ENCODE measurements at places on chromosomes 5 and 9.
A peak's percentile ranks its signal among the peaks of the same experiment; 100 is the strongest.

- DNase-seq, result no peak
Measured at GRCh38 chr5:102589661-102590060, 90.9 kb upstream of the SLCO6A1 start.

GRCh38 chr9:127055745-127056402 lies 66.6 kb downstream of the ANGPTL2 start:
- no peak for DNase-seq

DNA sequence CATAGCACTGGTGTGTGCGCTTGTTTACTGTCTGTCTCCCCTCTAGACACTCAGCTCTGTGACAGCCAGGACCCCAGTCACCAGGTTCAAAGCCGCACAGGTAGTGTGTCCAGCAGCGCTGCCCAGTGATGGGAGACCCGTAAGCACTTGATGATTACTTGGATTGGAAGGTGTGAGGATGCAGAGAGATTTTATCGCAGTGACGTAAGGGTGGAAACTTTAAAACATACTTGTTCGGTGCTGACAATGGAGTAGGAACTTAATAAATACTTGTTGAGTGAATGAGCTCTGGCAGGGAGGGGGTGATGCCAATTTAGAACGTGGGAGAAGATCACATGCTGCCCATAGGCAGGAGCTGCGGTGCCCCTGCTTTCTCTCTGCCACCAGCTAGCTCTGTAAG lies 99.2 kb upstream of the PITX1 start:
- no peak for DNase-seq

GRCh38 chr5:62886603-62887315 lies 308.1 kb downstream of the LRRC70 start:
- DNase-seq, result no peak

- no peak for DNase-seq
Measured at GRCh38 chr9:134571326-134571931, 70.2 kb upstream of the COL5A1 start.

DNA sequence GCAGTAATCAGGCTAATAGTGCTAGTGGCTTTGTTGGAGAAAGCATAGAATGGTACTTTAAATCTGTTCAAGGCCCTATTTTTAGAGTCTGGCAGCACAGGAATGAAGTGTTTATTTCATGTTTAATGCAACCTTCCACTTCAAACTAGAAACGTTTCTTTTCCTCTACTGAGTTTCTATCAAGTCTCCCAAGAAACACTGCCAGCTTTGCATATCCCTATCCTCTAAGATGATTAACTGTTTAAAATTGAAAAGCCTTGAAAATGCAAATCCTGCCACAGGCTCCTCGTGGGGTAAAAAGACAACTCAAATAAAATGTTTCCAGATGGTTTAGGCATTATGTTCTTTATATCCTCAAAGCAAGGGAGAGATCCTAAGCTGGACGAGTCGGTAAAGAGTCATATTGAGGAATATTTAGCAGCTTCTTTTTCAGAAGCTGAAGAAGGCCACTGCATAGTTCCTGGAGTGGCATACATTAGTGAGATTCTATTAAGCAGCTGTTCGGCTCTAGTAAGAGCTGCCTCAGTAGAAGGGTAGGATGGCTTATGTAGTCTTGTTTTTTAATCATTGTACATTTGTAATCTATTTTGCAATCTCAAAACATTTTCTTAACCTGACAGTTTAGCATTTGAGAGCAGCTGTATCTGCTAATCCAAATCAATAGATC lies 251.2 kb downstream of the CHSY3 start:
- no peak for DNase-seq

- no peak for DNase-seq
Measured at GRCh38 chr9:127446713-127447415, 4.3 kb downstream of the RPL12 start.

- DNase-seq, result no peak
Measured at GRCh38 chr5:142114687-142115086, 6.1 kb downstream of the NDFIP1 start.

DNA sequence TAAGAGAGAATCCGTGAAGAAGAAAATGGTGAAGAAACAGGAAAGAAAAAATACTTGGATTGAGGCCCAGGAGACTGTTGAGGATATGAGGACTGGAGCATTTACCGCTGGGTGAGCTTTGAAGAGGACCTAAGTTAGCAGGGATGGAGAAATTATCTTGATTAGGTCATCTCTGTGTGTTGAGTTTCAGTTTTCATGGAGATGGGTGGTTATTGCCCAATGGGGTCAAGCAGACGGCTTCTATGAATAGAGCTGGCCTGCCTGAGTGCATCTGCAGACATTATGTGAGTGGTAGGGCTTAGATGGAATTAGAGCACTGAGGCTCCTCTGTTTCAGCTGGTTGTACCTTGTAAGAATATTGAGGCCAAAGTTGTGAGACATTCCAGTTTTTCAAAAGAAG lies 245.4 kb upstream of the FBXL7 start:
- no peak for DNase-seq

DNA sequence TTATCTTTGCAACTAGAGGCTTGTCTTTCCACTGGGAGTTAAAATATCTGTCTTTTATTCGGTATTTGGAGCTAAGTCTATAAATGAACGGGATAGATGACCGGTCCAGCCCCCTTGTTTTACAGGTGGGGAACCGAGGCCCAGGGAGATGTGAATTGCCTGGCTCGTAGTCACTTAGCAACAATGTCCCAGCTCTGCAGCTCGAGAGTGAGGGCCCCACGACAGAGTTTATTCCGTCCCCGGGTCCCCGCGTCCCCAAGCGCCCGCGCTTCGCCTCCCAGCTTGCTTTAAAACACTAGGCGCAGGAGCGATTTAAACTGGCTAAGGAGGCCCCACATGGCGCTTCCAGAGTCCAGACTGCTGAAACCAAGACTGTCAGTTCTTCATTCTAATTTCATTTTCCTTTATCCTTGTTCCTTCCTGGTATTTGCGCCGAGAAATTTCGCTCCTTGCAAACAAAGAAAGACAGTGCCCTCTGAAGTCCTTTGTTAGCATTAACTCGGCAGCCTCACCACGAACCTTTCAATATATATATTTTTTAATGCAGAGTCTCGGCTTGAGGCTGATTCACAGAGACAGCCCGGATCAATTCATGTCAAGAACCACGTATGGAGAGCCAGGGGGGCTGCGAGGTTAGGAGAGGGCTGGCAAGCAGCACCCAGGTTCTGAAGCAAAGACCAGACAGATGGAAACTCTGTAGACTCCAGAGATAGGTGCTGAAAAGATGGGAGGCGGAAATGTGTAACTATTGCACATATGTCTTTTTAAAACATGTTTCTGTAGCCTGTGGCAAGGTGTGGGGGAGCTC lies 1.4 kb upstream of the ENC1 start:
- DNase-seq, result peak; percentile 80

GRCh38 chr9:14205463-14205862 lies 108.5 kb downstream of the NFIB start:
- DNase-seq, result no peak

- no peak for DNase-seq
Measured at GRCh38 chr5:77725616-77726015, 50.5 kb downstream of the TBCA start.

GRCh38 chr9:26567976-26568375 lies 324.6 kb downstream of the CAAP1 start:
- no peak for DNase-seq

- no peak for DNase-seq
Measured at GRCh38 chr9:125549039-125549438, 158.0 kb downstream of the MAPKAP1 start.

- DNase-seq, result no peak
Measured at GRCh38 chr5:132238901-132239500, 11.3 kb upstream of the P4HA2 start.

GRCh38 chr9:14836885-14837284 lies 73.3 kb downstream of the FREM1 start:
- DNase-seq, result no peak

DNA sequence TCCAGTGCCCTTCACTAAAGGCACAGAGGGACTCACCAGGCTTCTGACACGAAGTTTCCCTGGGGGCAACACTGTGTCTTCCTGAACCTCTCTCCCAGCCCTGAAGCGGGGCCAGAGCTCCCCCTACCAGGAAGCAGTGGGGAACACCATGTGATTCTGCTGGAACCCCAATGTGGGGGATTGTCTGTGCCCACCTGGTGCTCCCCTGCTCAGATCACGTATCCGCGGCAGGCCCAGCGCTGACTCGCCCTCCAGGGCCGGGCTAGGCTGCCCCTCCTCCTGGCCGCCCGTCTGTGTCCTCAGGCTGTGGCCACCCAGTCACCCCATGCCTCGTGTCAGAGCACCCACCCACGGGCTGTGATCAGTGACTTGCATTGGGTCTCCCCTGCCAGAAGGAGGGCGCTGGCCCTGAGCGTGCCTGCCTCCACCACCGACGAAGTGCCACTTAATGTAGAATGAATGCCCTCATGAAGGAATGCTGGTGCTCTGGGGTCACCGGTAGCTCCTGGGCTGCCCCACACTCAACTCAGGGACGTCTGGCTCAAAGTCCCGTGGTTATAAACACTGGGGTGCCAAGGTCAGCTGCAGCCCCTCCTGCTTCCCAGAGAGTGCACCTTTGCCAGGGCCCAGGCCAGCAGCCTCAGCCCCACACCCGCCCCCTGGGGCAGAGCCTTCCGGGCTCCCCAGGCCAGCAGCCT lies 22.1 kb downstream of the SARDH start:
- no peak for DNase-seq

GRCh38 chr5:83294246-83294645 lies 177.3 kb upstream of the VCAN start:
- no peak for DNase-seq

- no peak for DNase-seq
Measured at GRCh38 chr5:151469386-151469785, 22.0 kb downstream of the SLC36A1 start.

DNA sequence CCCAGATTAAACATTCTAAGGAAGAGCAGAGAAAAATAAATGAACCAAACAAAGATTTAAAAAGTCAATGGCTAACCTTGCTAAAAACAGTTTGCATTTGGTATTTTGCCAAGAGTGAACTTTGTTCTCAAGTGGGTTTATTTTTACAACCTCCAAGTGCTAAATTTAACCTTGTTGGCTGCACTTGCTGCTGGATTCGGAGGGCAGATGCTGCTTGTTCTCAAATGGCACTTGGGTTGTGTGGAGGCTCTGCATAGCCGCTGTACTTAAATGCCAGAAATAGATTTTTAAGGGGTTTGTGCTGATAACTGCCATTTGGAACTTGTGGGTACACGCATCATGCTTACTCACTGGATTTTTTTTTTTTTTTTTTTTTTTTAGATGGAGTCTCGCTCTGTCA lies 13.3 kb upstream of the SPATA24 start:
- no peak for DNase-seq

- DNase-seq, result no peak
Measured at GRCh38 chr9:21657966-21658667, 144.3 kb upstream of the MTAP start.

DNA sequence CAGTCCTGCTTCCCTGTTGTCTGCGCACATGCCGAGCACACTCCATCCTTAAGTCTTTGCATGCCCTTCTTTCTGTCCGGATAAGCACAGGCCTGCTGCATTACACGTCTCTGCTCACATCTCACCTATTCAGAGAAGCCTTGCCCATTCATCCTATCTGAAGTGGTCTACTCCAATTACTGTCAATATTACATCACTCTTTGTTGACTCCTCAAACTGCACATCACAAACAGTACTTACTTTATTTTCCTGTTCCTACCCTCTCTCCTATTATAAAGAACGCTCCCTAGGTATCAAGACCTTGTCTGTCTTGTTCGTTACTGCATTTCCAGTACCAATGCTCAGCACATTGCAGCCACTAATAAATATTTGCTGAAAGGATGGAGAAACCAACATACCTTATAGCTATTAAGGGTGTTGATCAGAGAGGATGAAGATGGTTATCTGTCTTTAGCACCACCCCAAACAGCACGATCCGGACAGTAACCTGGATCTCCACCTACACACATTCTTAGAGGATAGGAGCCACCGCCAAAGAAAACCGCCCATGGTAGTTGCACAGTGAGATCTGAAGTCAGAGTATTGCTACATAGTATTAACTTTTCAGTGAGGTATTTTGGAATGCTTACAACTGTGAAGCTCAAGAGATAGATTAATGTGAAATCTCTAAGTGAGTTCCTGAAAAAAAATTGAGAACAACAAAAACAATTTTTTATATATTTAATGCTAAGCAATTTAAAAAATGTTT lies 1.6 kb upstream of the PRRC1 start:
- DNase-seq, result no peak

- DNase-seq, result no peak
Measured at GRCh38 chr9:78578072-78578471, 281.1 kb downstream of the PSAT1 start.

- DNase-seq, result no peak
Measured at GRCh38 chr9:126147186-126147935, 179.3 kb upstream of the MVB12B start.

DNA sequence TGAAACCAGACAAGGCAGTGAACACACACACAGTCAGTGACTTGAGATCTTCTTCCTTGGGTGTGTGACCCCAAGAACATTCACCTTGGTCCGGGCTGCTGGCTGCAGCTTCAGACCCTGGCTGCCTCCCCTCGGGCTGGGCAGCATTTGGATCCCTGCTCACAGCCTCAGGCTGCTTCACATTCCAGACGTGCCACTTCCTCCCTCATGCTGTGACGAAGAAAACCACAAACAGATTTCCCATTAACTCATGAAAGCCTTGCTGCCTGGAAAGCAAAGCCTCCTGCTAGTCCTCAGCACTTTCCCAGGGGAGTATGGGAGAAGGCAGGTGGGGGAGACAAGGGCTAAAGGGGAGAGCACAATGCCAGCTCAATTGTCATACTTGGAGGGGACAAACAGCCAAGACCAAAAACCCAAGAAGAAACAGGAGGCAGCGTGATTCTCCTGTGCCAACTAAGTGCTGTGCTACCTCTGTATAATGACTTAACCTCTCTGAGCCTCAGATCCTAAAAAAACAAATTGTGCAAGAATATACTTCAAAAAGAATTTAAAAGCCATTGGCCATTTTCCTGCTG lies 594.6 kb upstream of the BRINP1 start:
- peak; percentile 81 for DNase-seq

DNA sequence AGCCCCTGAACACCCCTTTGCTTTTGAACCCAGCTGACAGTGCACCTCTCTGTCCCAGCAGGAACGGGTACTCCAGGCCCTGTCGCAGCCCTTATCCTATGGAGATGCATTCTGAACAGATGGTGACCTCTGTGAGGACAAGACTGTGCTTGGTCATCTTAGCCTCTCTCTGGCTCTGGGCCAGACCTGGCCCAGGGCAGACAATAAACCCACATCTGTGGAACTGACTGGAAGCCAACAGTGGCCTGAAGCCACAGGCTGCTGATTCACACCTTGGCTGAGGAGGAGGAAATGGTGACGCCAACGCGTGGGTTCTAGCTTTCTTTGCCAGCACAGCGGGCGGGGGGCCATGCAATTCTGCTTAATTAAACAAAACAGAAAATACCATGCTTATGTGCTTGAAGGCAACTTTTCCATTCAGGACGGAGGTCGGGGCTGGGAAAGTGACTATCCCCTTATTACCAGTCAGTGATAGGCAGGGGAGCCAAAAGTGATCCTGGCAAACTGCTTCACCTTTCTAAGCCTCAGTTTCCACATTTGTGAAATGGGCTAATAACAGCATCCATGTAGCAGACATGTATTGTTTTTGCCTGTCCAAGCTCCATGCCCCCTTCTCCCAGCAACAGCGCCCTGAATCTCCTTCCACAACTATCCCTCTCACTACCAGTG lies 10.8 kb downstream of the SH3PXD2B start:
- DNase-seq, result no peak

Measured in NCI-H460 (cell line).